IMR-90 (cell line): ENCODE measurements at places on chromosomes 2 and 18. TPM values are rescaled to one million over a fixed set of nuclear protein-coding genes. Genes with fewer than 3 reads are reported as not detected.

DNA sequence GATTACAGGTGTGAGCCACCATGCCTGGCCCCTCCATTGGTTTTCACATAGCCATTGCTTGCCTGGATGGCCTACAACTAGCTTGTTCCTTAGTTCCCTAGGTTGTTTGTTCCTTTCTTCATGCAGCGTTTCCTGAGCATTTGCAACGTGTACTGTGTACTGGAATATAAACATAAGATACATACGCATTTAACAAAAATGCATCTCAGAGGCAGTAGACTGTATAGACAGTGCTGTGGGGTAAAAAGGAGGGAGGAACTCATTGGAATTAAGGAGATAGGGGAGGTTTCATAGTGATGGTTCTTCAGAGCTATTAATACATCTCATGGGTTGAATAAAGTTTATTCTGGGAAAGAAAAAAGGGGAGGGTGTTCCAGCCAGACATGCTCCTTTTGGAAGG, 260.5 kb upstream of the RASGRP3 start:
- no peak for DNase-seq

DNA sequence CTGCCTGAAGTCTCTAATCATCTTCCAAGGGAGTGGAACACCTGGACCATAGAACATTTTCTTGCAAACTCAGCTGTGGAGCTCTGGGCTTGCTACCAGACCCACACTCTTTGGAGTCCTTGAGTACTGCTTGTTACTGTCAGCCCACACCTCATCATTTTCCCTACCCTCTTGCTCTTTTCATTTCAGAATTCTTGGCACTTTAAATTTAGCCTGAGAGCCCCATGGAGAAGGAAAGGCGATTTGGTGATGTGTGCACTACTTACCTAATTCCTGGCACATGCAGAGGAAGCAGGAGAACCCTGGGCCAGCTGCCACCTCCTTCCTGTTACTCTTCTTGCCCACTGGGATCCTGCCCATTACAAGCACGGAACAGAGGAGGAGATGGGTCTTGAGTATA, 31.7 kb downstream of the TMEM178A start:
- peak; percentile 3 for DNase-seq

DNA sequence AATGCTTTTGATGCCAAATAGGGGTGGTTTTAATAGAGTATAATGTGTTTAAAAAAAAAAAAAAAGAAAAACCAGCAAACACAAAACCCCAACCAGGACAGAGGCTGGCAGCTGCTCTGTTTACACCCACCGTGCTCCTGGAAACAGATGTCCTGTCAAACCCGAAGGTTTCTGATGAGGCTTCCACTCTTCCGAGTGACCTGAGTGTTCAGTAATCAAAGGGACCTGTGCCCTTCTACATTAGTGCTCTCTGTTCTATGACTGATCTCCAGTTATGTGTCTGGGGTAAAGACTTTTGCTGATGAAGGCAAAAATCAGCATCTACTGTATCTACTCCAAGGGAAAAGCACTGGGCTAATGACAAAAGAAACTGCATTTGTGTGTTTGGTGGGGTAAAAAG, 3.5 kb upstream of the KLHL29 start:
- no peak for DNase-seq

GRCh38 chr2:44623622-44624351, 262.0 kb downstream of the CAMKMT start:
- DNase-seq = no peak

DNA sequence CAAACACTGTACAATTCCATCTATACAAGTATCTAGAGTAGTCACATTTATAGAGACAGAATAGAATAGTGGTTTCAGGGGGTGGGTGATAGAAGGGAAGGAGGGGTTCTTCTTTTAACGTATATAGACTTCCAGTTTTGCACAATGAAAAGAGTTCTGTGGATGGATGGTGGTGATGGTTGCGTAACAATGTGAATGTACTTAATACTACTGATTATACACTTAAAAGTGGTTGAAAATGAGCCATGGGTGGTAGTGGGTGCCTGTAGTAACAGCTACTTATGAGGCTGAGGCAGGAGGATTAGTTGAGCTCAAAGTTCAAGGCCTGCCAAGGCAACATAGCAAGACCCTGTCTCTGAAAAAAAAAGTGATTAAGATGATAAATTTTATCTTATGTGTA, 85.8 kb downstream of the SETBP1 start:
- no peak for DNase-seq

DNA sequence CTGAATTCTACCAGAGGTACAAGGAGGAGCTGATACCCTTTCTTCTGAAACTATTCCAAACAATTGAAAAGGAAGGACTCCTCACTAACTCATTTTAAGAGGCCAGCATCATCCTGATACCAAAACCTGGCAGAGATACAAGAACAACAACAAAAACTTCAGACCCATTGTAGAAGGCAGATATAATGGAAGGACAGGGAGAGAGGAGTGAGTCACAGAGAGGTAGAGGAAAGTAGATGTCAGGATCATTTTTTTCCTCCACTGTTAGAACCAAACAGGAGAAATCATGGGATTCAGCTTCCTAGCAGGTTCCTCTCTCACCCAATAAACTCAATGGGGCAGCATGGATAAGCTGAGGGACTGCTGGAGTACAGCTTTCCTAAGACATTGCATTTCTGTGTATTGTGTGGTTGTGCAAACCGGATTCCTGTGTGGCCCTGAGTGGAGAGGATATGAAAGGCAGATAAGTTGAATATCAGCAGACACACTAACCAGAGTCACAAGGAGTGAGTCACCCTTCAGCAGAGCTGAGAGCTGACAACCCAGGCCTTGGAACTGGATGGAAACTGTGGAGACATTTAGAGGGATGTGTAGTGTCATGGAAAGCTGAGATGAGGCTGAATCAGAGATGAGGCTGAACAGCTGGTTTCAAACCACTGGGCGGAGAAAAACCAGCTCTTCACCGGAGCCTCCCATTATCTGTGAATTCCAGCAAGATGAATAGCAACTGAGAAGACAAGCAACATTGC, 60.9 kb upstream of the MMADHC start:
- DNase-seq = peak; percentile 99

DNA sequence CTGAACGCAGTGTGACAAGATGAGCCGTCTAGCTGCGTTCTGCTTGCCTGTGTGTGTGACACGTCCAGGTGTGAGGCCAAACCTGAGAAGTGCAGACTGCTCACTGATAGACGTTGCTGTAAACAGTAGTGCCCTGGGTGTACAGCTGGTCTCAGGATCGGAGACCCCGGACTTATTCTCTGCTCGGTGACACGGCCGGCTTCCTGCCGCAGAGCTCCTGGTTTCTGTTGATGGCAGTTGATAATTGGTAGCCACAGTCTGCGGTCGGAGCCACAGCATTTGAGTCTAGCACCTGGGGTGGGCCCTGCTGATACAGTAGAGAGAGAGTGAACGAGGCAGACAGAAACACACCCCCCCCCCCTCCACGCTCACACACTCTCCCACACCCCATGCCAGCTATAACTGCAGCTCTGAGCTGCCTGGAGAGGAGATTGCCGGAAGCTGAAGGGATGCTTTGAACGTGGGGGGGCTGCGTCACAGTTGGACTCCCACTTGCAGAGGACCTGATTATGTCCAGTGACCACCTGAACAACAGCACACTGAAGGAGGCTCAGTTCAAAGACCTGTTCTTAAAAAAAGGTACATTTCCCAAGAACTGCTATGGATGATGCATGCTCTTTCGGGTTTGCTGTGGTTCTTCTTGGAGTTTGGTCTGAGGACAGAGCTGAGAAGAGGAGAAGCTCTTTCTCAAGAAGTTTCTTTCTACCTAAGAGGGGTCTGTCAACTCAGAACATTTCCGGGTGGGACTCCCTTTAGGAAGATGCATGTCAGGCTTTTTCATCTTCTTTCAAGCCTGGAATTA, 114.0 kb downstream of the FAM210A start:
- DNase-seq = no peak

GRCh38 chr18:2325308-2325849, 245.9 kb downstream of the METTL4 start:
- DNase-seq = peak; percentile 1

DNA sequence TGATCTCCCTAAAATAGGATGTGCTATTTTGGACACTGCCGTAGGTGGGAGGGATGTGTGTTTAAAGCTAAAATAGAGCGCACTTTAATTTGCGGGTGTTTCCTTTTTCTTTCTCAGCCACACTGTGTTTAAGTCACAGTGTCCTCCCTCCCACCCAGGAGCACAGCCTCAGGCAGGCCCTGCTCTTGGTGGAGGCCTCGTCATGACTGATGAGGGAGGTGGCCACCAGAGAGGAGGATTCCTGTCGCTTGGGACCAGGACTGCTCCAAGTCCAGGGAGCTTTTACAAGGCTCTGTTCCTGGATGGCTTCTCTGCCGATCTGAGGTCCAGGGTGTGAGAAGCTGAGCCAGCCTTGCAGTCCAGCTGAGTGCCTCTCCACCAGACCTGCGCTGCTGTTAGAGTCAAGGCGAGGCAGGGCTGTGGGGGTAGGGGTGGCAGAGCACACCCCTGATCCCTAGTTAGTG, 33.5 kb downstream of the INPP4A start:
- DNase-seq = no peak

- DNase-seq = no peak
Measured at GRCh38 chr2:48998449-48998848, 155.9 kb downstream of the FSHR start.

GRCh38 chr2:27095745-27096651, 9.4 kb downstream of the KHK start:
- peak; percentile 57 for DNase-seq

DNA sequence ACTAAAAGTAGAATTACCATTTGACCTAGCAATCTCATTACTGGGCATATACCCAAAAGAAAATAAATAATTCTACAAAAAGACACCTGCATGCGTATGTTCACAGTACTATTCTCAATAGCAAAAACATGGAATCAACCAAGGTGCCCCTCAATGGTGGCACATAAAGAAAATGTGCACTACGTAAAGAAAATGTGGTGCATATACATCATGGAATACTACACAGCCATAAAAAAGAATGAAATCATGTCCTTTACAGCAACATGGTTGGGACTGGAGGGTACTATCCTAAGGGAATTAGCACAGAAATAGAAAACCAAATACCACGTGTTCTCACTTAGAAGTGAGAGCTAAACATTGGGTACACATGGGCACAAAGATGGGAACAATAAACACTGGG, 250.7 kb upstream of the TNP1 start:
- DNase-seq = no peak

- DNase-seq = no peak
Measured at GRCh38 chr2:158315000-158315399, 141.6 kb downstream of the CCDC148 start.

GRCh38 chr2:69437751-69438154, 518 bp upstream of the NFU1 start:
- DNase-seq = no peak

DNA sequence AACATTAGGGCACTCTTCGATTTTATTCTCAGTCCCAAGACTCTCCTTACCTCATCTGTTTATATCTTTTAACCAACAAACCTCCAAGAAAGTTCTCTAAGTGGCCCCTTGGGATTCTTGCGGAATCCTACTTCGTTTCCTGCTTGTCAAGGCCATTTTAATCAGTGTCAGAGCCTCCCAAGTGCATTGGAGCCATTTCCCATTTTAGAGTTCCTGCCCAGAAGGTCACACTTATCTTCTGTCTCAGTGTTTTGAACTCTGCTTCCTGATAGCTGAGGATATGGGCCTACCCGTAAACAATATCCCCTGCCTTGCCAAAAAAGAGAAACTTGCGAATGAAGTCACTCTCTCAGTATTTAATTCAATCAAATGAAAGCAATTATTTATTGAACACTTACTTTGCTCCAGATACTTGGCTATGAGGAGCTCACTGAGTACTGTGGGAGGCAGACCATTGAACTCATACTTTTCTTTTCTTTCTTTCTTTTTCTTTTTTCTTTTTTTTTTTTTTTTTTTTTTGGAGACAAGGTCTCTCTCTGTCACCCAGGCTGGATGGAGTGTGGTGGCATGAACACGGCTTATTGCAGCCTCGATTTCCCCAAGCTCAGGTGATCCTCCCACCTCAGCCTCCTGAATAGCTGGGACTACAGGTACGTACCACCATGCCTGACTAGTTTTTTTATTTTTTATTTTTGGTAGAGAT, 5.7 kb upstream of the NOSTRIN start:
- DNase-seq = peak; percentile 15

DNA sequence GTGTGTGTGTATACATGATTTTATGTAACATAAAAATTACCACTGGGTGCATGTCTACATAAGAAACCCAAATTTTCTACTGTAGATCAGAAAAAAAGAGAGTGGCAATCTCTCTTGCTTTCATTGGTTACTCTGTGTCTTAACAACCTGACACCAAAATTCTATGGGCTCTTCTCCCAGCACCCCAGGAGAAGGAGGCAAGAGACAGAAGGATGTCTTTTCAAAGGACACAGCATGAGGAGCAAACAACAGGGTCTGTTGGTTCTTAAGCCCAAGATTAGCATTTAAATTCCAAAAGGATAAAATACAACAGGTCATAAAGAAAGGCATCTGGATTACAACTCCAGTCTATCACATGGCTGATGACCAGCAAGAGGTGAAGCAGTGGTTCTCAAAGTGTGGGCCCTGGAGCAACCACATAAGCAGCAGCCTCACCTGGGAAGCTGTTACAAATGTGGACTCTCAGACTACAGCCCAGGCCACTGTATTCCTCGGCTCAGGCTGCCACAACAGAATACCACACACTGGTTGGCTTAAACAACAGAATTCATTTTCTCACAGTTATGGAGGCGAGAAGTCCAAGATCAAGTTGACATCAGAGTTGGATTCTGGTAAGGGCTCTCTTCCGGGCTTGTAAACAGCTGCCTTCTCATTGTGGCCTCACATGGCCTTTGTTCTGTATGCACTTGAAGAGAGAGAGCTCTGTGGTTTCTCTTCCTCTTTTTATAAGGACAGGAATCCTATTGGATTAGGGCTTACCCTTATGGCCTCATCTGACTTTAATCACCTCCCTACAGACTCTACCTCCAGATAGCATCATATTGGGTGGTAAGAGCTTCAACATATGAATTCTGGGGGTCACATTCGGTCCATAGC, 79.8 kb upstream of the RNF152 start:
- DNase-seq = no peak

DNA sequence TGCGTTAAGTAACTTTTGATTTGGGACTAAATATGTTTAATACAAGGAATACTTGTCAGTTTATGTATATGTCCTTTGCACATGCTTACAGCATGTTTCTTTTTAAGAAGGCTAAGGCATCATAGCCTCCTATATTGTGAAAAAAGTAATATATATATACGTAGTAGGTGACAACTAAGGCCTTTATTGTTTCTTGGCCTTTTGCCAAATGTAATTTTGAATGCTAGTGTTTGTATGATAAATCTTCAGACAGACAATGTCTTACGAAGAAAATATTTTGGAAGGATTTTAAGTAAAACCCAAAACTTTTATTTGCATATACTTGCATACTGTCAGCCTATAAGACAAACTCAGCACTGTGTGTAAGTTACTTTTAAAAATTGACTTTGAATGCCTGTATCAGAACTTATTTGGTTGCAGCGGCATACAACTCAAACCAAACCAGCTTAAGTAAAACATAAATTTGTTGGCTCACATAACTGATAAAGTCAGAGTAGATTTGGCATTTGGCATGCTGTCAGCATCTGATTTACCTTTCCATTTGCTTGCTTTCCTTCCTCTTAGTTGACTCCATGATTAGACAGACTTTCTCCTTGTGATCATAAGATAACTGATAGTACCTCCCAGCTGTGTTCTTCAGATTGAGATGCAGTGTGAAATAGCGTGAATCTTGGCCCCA, 24.4 kb downstream of the UBE2E3 start:
- DNase-seq = no peak

- DNase-seq = no peak
Measured at GRCh38 chr2:130951018-130951417, 114.3 kb downstream of the ARHGEF4 start.

GRCh38 chr2:109432421-109432820, 181.3 kb downstream of the SEPTIN10 start:
- no peak for DNase-seq

UGT1A8 gene
- total RNA-seq = not detected in 2 replicates

COL5A2 gene
- total RNA-seq = 235 and 257 TPM in 2 replicates

CHRND gene
- not detected in 2 replicates for total RNA-seq

LYPD6 gene
- total RNA-seq = 0.90 and 1.4 TPM in 2 replicates

NR4A2 gene
- total RNA-seq = 0.72 and 2.8 TPM in 2 replicates

CD28 gene
- total RNA-seq = not detected in 2 replicates
